Spleen (tissue), 13 donors: ENCODE measurements at places on chromosomes 5 and 9. TPM values are rescaled to one million over a fixed set of nuclear protein-coding genes. Genes with fewer than 3 reads are reported as not detected.

GRCh38 chr9:72800328-72800994 lies 152.4 kb downstream of the ALDH1A1 start:
- DNase-seq, result no peak

- no peak for DNase-seq
Measured at GRCh38 chr9:13555516-13555915, 276.0 kb upstream of the MPDZ start.

- no peak for DNase-seq
Measured at GRCh38 chr9:108521063-108521590, 334.7 kb downstream of the ACTL7B start.

DNA sequence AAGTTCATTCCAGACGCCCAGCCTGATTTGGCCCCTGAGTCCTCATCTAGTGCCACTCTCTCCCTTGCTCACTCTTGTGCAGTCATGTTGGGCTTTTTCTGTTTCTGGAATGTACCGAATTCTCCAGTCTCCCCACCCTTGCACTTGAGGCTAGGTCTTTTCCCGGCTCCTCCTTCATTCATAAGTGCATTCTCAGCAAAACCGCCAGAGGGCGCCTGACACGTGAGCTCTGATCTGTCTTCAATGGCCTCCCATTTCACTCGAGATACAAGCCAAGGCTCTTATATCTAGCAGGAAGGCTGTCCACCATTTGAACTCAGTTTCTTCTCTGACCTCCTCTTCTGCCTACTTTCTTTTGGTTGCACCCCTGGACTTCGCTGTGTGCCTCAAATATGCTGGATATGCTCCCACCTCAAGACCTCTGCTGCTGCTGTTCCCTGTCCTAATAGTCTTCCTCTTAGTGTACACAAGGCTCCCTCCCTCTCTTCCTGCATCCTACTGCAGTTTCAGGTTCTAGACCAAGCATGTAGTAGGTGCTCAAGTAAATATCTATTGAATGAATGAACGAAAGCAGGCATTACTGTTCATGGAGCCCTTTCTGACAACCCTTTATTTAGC lies 568.1 kb upstream of the WWC1 start:
- peak; percentile 81 for DNase-seq

- DNase-seq, result no peak
Measured at GRCh38 chr9:38298503-38298902, 94.0 kb upstream of the ALDH1B1 start.

- no peak for DNase-seq
Measured at GRCh38 chr5:30572279-30572678, 621.2 kb upstream of the CDH6 start.

DNA sequence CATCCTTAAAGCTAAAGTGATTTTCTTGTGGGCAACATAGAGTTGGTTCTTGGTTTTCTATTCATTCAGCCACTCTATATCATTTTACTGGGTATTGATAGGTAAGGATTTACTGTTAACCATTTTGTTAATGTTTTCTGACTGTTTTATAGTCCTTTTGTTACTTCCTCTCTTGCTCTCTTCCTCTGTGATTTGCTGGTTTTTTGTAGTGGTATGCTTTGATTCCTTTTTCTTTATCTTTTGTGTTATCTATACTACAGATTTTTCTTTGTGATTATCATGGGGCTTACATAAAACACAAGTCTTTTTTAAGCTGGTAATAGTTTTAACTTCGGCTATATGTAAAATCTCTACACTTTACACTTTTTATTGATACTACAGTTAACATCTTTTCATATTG lies 43.3 kb downstream of the CREBRF start:
- DNase-seq, result no peak

DNA sequence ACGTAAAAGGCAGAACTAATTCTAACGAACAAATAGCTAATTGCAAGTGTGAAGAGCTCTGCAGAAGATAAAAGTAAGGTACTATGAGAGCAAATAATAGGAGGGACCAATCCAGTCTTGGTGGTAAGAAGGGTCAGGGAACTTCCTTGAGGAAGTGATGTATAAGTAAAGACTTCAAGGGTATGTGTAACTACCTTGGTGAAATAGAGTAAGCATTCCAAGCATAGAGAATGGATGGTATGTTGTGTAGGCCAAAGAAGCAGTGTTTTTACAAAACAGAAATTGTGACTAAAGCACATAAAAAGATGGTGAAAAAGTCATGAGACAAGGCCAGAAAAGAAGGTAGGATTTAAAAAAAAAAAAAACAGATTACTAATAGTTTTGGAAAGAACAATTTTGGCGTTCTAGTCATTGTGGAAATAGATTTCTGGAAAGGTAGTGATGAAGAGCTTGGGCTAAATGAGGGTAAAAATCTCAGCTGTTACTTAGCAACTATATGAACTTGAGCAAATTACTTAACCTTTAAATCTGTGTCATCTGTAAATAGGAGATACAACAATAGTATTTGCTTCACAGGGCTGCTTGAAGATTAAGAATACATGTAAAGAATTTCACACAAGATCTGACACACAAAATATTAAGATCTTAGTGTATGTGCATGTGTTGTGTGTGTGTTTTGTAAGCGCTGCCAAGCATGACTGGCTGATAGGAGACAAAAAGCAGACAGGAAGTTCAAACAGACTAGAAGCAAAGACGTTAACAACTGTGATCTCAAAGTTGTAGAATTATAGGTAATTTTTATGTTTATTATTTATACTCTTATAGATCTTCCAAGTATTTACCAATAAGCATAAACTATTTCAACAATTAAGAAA lies 73.5 kb downstream of the NR6A1 start:
- DNase-seq, result no peak

CDKN2B gene
- total RNA-seq, result 25.7 TPM

GRCh38 chr9:133676450-133676849 lies 40.3 kb downstream of the DBH start:
- DNase-seq, result no peak

PRUNE2 gene
- total RNA-seq, result 23.6 TPM

GRCh38 chr9:26243726-26244125 lies 565.5 kb upstream of the TUSC1 start:
- no peak for DNase-seq

- no peak for DNase-seq
Measured at GRCh38 chr5:65817931-65818330, 95.9 kb downstream of the NLN start.

- DNase-seq, result no peak
Measured at GRCh38 chr5:2124434-2125170, 241.9 kb upstream of the IRX4 start.

DNA sequence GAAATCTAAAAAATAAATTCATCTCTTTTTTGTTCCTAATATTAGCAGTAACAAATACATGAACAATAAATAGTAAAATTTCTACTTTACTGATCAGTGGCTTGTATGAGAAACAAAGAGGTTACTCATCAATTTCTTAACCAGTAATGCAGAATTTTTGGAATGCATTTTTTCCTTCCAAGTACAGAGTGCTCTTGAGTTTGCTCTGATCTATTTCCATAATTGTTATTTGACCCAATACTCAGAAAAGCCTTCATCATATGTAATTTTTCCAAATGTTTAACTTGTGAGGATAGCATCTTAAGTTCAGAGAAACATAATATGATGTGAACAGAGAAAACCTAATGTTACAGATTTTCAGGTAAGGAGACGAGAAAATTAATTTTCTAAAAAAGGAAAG lies 47.3 kb downstream of the FBN2 start:
- DNase-seq, result no peak

DNA sequence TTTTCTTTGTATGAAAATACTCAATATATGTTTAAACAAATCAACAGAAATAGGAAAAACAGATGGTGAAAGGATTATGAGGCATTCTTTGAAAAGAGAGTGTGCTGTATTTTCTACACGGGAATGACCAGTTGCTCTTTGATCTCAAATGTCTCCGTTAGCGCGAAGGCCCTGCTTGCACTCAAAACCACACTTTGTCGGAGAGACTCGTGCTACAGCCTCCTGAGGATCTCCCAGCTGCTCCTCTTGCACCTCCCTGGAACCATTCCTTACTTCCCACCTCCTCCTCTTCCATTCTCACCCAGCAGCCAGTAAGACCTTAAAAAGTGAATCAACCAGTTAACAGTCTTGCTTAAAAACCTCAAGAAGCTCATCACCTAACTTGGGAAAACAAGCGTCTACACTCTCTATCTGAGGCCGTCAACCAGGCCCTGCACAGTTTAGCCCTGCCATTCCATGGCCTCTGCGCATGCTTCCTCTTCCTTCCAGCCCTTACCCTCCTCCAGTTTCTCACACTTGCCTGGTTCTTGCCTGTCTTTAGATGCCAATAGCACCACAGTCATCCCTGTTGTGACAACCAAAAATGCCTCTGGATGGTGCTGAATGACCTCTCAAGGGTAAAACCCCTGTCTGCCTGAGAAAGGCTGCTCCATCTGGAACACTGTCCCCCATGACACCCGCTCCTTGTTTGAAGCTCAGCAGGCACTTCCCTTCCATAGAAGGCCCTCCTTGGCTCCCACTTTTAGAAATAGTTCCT lies 594.7 kb upstream of the WWC1 start:
- no peak for DNase-seq

- DNase-seq, result no peak
Measured at GRCh38 chr5:56761151-56761885, 54.0 kb upstream of the MAP3K1 start.

GRCh38 chr5:156914371-156914737 lies 48.7 kb downstream of the TIMD4 start:
- no peak for DNase-seq

- DNase-seq, result no peak
Measured at GRCh38 chr5:1172670-1173404, 28.6 kb upstream of the SLC6A19 start.

DNA sequence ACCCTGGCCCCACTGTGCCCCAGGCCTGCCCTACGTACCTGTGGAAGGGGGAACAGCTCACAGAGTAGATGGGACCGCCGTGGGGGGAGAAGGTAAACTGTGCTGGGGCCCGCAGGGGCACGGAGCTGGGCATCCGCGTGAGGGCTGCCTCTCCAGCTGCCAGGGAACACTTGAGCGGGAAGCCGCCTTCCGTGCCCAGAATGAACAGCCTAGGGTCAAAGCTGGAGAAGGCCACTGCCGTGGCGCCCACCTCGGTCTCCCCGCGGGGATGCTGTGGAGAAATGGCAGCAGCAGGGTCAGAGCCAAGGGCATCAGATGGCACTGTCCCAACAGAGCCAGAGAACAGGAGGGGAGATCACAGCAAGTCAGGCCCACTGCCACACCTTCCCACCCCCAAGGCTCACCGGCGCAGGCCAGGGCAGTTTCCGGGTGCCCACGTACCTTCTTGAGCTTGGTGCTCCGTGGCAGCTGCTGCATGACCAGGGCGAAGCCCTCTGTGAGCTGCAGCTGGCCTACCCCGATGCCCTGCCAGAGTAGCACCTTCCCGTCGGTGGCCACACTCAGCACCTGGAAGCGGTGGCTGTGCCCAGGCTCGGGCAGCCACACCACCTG lies 21.9 kb downstream of the DYNC2I2 start:
- no peak for DNase-seq

GRCh38 chr9:2344436-2344835 lies 277.2 kb upstream of the VLDLR start:
- no peak for DNase-seq

DNA sequence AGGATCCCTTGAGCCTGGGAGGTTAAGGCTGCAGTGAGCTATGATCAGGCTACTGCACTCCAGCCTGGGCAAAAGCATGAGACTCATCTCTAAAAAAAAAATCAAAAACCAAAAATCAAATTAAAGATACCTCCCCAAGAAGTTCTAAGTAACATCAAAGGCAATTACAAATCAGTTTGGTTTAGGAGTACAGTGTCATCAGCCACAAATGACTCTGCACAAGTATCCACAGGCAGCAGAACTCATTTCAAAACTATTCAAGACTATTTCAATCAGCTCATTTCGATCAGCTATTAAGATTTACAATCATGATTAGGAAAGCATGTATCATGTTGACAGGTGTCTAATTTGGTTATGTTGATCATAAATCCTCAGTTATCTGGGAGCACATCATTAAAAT lies 19.1 kb downstream of the TRMO start:
- no peak for DNase-seq

TPPP gene
- 7.0 TPM for total RNA-seq

GRCh38 chr5:126794157-126794828 lies 17.4 kb downstream of the LMNB1 start:
- DNase-seq, result no peak

- no peak for DNase-seq
Measured at GRCh38 chr9:136289651-136290507, 14.0 kb downstream of the CCDC187 start.

LPAR1 gene
- 35.7 TPM for total RNA-seq

CTXN3 gene
- total RNA-seq, result not detected
